ENCODE measurements at places on chromosomes 11 and 22. TPM values are rescaled to one million over a fixed set of nuclear protein-coding genes. Genes with fewer than 3 reads are reported as not detected.
A peak's percentile ranks its signal among the peaks of the same experiment; 100 is the strongest.

DNA sequence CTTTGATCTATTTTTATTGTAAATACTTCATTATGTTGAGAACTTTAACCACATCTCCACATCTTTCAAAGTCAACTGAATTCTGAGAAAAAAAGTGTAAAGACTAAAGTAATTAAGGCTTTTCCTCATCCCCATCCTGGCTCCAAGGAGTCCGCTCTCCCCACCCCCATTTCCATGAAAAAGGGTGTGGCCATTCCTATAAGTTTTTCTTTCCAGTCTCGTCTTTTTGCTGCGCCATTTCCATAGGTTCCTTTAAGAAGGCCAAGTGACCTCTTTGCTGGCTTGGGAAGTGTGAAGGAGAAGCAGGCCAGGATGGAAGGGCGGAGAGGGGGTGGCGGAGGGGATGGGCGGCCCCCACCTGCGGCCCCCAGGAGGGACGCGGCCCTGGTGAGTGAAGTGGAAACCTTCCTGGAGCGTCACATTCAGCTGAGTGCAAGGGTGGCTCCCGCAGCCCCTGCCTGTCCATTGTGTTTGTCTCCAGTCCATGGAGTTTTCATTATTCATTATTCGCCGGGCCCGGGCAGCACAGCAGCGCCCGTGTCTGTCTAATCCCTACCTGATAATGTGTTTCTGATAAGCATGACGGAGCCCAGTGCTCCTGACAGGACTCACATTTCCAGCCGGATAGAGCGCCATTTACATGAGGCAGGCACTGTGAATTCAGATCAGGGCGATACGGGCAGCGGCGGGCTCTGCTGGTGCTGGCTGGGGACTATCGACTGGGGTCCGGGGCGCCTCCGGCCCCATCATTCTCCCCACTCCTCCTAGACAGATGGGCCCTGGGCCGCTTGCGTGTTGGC is 739.8 kb downstream of the OPCML start:
- H3K36me3 ChIP-seq: no peaks in the 10 kb centered on the region
- no peak for DNase-seq
- no peak overlapping the region for H3K27ac ChIP-seq
- no peak overlapping the region for H3K4me3 ChIP-seq
- no peaks in the 10 kb centered on the region for H3K4me1 ChIP-seq

DNA sequence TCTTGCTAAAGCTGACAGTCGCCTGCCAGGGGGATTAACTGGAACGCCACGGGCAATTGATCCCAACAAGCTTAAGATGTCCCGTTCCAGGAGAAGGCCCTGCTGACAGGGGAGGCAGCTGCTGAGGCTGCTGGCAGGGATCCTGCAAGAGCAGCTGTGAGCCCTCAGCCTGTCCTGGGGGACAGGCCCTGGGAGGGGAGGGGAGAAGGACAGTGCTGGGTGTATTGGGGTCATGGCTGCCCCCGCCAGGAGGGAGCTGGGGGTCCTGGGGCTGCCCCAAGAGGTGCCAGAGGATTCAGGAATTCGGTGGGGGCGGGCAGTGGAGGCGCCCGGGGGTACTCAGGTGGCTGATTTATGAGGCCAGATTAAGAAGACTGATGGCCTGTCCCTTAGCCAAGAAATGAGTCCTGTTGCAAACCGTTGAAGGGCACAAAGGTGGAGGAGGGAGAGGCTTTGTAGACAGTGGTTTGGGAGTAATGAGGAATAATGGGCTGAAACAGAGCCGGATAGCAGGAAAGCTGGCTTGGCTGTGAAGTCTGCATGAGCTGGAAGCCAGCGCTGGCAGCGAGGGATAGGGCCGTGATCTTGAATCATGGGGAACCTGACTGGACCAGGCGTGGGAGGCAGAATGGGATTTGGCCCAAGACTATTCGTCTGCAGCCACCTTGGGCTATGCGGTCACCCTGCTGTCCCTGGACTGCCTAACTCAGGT is 133.5 kb downstream of the CACNA1I start:
- no peak for DNase-seq
- H3K27ac ChIP-seq: no peak overlapping the region
- peaks cover 12% of the 10 kb centered on the region for H3K4me1 ChIP-seq
- H3K4me3 ChIP-seq: no peak overlapping the region

GRCh38 chr11:13376838-13377237 is 86.2 kb downstream of the BTBD10 start:
- DNase-seq: no peak
- H3K4me1 ChIP-seq: no peaks in the 10 kb centered on the region
- H3K27ac ChIP-seq: no peak overlapping the region

DNA sequence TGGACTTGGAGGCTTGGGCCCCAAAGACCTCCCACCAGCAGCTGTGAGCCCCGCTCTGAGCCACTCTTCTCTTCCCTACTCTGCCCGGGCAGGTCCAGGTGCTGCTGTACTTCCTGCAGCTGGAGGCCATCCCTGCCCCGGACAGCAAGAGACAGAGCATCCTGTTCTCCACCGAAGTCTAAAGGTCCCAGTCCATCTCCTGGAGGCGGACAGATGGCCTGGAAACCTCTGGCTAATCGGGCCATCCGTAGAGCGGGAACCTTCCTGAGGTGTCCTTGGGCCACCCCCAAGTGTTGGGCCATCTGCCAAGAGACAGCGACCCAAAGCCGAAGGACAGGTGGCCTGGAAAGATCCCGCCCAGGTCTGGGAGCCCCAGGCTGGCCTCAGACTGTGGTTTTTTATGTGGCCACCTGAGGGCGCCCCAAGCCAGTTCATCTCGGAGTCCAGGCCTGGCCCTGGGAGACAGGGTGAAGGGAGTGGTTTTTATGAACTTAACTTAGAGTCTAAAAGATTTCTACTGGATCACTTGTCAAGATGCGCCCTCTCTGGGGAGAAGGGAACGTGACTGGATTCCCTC is 135.1 kb downstream of the BCR start:
- H3K4me3 ChIP-seq: no peak overlapping the region
- no peak overlapping the region for H3K27ac ChIP-seq
- H3K27me3 ChIP-seq: no peaks in the 10 kb centered on the region
- H3K36me3 ChIP-seq: peaks cover 4% of the 10 kb centered on the region
- DNase-seq: peak; percentile 39

DNA sequence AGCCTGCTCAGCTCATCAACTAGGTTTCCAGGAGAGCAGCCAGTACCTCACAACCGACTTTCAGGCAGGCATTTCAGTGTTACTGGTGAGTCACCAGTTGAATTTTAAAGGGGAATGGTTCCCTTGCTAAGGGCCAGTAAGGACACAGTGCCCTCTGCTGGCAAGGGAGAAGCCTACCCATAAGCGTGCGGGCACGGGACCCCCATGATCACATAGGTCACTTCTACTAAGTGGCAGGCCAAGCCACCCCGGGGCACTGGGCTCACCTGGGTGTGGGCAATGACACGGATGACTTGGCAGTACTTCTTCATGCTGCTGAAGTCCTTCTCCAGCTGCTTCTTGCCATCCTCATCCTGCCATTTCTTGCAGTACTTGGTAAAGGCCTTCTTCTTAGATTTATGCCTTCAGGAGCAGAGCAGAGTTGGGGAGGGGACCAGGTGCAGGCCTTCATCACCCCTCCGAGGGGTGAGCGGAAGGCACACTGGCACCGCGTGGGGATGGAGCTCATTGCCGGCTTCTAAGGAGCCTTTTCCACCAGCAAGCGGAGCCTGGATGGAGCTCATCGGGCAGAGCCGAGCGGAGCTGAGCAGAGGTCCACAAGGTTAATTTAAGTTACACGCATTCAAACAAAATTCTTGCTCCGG is 2.9 kb downstream of the RPL3 start:
- peak; percentile 88 for DNase-seq
- H3K4me1 ChIP-seq: peaks cover 53% of the 10 kb centered on the region

DNA sequence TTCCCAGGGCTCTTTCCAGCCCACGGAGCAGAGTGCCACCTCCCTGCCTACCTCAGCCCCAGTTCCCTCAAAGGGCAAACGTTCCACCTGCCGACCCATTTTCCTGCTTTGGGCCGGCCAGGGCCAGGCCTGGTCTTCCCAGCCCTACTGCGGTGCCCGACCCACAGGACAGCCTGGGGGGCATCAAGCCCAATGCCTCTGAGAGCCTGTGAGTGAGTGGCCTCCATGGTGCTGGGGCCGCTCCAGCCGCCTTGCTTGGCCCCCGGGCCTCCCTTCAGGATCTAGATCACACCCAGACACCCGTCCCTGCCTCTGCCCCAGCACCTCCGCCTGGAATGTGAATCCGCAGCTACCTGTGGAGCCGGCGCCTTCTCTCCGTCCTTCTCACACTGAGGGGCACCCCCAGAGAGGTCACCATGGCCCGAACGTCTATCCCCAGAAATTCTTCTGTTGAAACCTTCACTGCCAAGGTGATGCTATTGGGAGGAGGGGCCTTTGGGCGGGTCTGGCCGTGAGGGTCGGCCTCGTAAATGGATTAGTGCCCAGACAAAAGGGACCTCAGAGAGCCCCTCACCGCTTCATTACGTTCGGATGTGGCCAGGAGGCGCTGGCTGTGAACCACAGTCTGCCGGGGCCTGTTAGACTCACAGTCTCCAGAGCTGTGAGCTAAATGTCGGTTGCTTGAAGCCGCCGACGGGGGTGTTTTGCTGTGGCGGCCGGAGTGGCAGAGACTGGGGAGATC is 36.2 kb upstream of the BRSK2 start:
- H3K4me3 ChIP-seq: no peak overlapping the region
- H3K27me3 ChIP-seq: peaks cover 5% of the 10 kb centered on the region
- H3K36me3 ChIP-seq: no peaks in the 10 kb centered on the region
- peaks cover 20% of the 10 kb centered on the region for H3K4me1 ChIP-seq
- H3K27ac ChIP-seq: no peak overlapping the region
- DNase-seq: no peak

Gene MS4A18
- not detected for polyA plus RNA-seq

Gene OR51B4
- polyA plus RNA-seq: 0.33 TPM

Gene CNIH2
- polyA plus RNA-seq: 0.25 TPM

Gene TSPO
- 2.2 TPM for polyA plus RNA-seq
